ENCODE measurements at places on chromosomes 1 and 21. TPM values are rescaled to one million over a fixed set of nuclear protein-coding genes. Genes with fewer than 3 reads are reported as not detected.

GRCh38 chr1:180923021-180923841 lies 10.5 kb downstream of the KIAA1614 start:
- no peak overlapping the region for H3K27ac ChIP-seq
- peaks cover 42% of the 10 kb centered on the region for H3K4me1 ChIP-seq
- no peak overlapping the region for H3K4me3 ChIP-seq

- no peaks in the 10 kb centered on the region for H3K36me3 ChIP-seq
- no peak overlapping the region for H3K4me3 ChIP-seq
- no peaks in the 10 kb centered on the region for H3K4me1 ChIP-seq
- no peak for DNase-seq
- H3K27ac ChIP-seq = no peak overlapping the region
These were observed 17.4 kb upstream of the IL19 start for GRCh38 chr1:206753141-206753540.

GRCh38 chr1:110292031-110292741 lies 47.0 kb upstream of the RBM15 start:
- DNase-seq = no peak
- H3K4me1 ChIP-seq = no peaks in the 10 kb centered on the region
- H3K27ac ChIP-seq = no peak overlapping the region
- no peaks in the 10 kb centered on the region for H3K36me3 ChIP-seq
- no peaks in the 10 kb centered on the region for H3K27me3 ChIP-seq

- no peak overlapping the region for H3K27ac ChIP-seq
- no peak for DNase-seq
- H3K4me1 ChIP-seq = no peaks in the 10 kb centered on the region
- H3K27me3 ChIP-seq = no peaks in the 10 kb centered on the region
- H3K36me3 ChIP-seq = no peaks in the 10 kb centered on the region
- H3K4me3 ChIP-seq = no peak overlapping the region
These were observed 466.7 kb upstream of the NFIA start for GRCh38 chr1:60615666-60616065.

GRCh38 chr1:98360864-98361263 lies 300.7 kb upstream of the SNX7 start:
- H3K4me3 ChIP-seq = no peak overlapping the region
- no peak for DNase-seq
- H3K27me3 ChIP-seq = no peaks in the 10 kb centered on the region
- H3K36me3 ChIP-seq = no peaks in the 10 kb centered on the region

- no peaks in the 10 kb centered on the region for H3K27me3 ChIP-seq
- H3K4me1 ChIP-seq = no peaks in the 10 kb centered on the region
- no peak overlapping the region for H3K4me3 ChIP-seq
These were observed 162.7 kb downstream of the DNM3 start for GRCh38 chr1:172003766-172004530.

- no peak overlapping the region for H3K27ac ChIP-seq
- no peaks in the 10 kb centered on the region for H3K4me1 ChIP-seq
- no peaks in the 10 kb centered on the region for H3K36me3 ChIP-seq
- no peak for DNase-seq
- H3K27me3 ChIP-seq = no peaks in the 10 kb centered on the region
- H3K4me3 ChIP-seq = no peak overlapping the region
These were observed 50.6 kb downstream of the DNTTIP2 start for GRCh38 chr1:93828367-93828755.

DNA sequence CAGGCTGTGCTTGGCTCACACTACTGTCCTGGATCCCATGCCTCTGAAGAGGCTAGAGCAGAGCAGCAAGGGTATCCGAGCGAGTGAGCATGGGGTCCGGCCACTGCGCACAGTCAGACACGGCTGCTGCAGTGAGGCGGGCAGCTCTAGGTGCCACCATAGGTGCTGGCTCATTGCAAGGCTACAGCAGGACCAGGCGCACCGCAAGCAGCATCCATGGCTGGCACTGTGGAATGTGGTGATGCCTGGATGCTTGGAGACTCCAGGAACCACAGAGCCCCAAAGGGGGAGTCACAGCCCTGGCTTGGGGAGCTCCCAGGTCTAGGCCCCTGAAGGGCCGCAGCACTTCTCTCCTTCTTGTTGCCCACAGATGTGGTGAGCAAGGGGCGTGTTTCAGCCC lies 47.2 kb downstream of the ATP6V1G3 start:
- peaks cover 7% of the 10 kb centered on the region for H3K4me1 ChIP-seq
- no peaks in the 10 kb centered on the region for H3K27me3 ChIP-seq
- H3K4me3 ChIP-seq = no peak overlapping the region
- H3K27ac ChIP-seq = peak overlapping the region; percentile 15
- no peaks in the 10 kb centered on the region for H3K36me3 ChIP-seq
- no peak for DNase-seq

DNA sequence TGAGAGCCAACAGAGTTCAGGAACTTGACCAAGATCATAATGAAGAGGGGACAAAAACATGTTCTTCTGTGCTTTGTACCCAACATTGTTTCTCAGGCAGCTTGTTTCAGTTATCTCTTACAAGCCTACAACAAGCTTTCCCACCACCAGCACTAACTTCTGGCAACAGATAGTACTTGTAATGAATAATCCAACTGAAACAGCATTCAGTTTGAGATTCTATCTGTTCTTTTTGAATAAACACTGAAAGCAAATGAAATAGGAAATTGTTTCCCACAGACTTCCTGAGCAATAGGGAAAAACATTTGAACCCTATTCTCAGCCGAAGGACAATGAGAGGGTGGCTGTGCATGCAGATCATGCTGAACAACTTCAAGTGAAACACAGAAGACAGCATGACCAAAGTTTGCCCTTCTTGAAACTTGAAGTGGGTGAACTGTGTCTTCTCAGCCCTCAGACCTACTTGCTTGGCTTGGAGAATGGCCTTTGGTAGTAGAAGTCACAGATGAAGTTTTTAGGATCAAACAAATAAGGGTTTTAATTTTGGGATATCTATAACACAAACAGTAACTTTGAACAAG lies 11.2 kb upstream of the HOOK1 start:
- no peaks in the 10 kb centered on the region for H3K4me1 ChIP-seq
- no peak overlapping the region for H3K27ac ChIP-seq
- H3K4me3 ChIP-seq = no peak overlapping the region
- H3K36me3 ChIP-seq = no peaks in the 10 kb centered on the region
- H3K27me3 ChIP-seq = no peaks in the 10 kb centered on the region
- no peak for DNase-seq

GRCh38 chr1:73343947-73344346 lies 854.0 kb downstream of the LRRIQ3 start:
- H3K4me1 ChIP-seq = no peaks in the 10 kb centered on the region
- H3K36me3 ChIP-seq = no peaks in the 10 kb centered on the region
- DNase-seq = no peak
- no peaks in the 10 kb centered on the region for H3K27me3 ChIP-seq
- no peak overlapping the region for H3K27ac ChIP-seq

GRCh38 chr1:180501865-180502360 lies 464 bp downstream of the ACBD6 start:
- H3K27ac ChIP-seq = peak overlapping the region; percentile 94
- no peaks in the 10 kb centered on the region for H3K27me3 ChIP-seq
- H3K4me1 ChIP-seq = peaks cover 33% of the 10 kb centered on the region
- no peak for DNase-seq
- H3K36me3 ChIP-seq = no peaks in the 10 kb centered on the region

- no peaks in the 10 kb centered on the region for H3K36me3 ChIP-seq
- H3K27me3 ChIP-seq = no peaks in the 10 kb centered on the region
- H3K27ac ChIP-seq = no peak overlapping the region
These were observed 203.7 kb upstream of the C1orf87 start for GRCh38 chr1:60277269-60277668.

DNA sequence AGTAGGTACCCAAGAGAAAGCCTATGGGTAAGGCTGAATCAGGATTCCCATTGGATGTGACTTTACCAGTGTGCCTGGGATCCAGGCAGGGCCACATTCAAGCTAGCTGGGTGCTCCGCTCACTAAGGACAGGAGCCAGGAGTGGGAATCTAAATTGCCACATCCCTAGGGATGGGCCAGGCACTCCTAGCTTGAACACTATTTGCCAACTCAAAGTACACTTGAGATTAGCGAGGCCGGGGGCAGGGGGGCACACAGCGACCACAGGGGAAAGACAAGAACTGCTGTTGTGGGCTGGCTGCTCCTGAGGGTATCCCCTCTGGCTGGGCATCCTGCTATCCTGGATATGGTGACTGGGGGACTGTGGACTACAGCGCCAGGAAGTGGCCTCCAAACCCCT lies 4.3 kb downstream of the SLC45A3 start:
- H3K36me3 ChIP-seq = no peaks in the 10 kb centered on the region
- no peak overlapping the region for H3K27ac ChIP-seq
- no peaks in the 10 kb centered on the region for H3K27me3 ChIP-seq
- H3K4me1 ChIP-seq = peaks cover 22% of the 10 kb centered on the region
- no peak for DNase-seq

DNA sequence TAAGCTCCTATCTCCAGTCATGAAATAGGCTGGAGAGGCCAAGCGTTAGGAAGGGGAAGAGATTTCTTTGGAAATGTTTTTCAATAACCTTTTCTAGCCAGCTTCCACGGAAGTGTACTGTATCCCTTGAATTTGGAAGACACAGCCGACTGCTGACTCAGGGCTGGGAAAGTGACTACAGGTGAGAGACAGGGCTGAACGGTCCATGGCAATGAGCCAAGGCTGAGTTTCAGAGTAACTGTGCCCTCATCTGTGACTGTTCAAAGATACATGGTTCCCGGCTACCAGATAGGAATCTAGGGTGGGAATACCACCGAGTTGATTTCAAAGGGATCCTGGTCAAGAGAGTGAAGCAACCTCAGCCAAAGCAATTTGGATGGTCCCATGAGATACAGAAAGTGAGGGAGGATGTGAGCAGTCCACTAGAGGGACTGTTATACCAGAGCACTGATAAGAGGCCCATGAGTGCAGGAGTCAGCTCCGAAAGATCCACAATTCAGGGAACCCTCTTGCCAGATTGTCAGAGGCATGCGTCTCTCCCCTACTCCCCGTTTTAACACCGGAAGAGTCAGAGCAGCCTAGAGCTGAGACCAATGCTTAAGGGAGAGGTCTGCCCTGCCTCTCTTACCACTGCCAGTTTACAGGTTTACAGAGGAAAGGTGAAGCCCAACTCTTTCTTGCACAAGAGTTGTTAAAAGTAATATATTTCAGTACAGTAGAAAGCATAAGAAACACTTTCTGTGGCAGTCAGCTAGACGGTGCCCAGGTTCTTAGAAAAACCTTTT lies 3.2 kb upstream of the KRTAP19-8 start:
- DNase-seq = no peak
- no peaks in the 10 kb centered on the region for H3K4me1 ChIP-seq
- H3K36me3 ChIP-seq = no peaks in the 10 kb centered on the region
- H3K27ac ChIP-seq = no peak overlapping the region

DNA sequence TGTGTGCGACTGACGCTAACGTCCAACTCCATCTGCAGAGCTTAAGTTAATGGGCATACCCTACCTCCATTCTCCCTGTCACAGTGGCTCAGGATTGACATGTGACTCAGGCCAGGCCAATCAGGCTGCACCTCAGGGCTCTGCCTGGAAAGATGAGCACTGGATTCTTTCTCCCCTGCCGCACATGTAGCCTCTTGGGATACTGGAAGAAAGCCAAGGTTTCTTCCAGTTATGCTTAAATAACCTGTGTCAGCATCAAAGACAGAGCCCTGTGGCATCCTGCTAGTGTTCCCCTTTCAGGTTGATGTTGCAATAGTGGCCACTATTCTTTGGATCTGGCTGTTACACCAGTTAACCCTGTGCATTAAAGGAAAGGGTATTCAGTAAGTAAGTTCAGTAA lies 55.0 kb upstream of the SYT6 start:
- H3K27me3 ChIP-seq = no peaks in the 10 kb centered on the region
- DNase-seq = no peak
- no peaks in the 10 kb centered on the region for H3K36me3 ChIP-seq
- no peak overlapping the region for H3K4me3 ChIP-seq

- H3K27me3 ChIP-seq = no peaks in the 10 kb centered on the region
- H3K36me3 ChIP-seq = no peaks in the 10 kb centered on the region
- peaks cover 13% of the 10 kb centered on the region for H3K4me1 ChIP-seq
- no peak overlapping the region for H3K4me3 ChIP-seq
- no peak overlapping the region for H3K27ac ChIP-seq
These were observed 103.5 kb upstream of the CD55 start for GRCh38 chr1:207217778-207218511.

Gene PGLYRP4
- total RNA-seq = 3.9 TPM

Gene TIPRL
- 20.4 TPM for total RNA-seq

Gene ATP1A2
- total RNA-seq = 11.0 TPM

Gene ZBTB7B
- 77.6 TPM for total RNA-seq

Gene OR2T11
- total RNA-seq = not detected

Gene RGSL1
- total RNA-seq = not detected

Gene RAB7B
- 6.1 TPM for total RNA-seq

Gene EPHB2
- total RNA-seq = 3.9 TPM

Gene KRTAP10-6
- not detected for total RNA-seq

Gene MIXL1
- not detected for total RNA-seq

Gene SLC22A15
- 9.8 TPM for total RNA-seq

Gene NECTIN4
- 42.7 TPM for total RNA-seq

Gene CRABP2
- total RNA-seq = 97.7 TPM
